KG1 (cell line): ENCODE measurements at places on chromosomes 4 and X.

GRCh38 chrX:72020204-72020603 lies 109.6 kb downstream of the NHSL2 start:
- DNase-seq = no peak

DNA sequence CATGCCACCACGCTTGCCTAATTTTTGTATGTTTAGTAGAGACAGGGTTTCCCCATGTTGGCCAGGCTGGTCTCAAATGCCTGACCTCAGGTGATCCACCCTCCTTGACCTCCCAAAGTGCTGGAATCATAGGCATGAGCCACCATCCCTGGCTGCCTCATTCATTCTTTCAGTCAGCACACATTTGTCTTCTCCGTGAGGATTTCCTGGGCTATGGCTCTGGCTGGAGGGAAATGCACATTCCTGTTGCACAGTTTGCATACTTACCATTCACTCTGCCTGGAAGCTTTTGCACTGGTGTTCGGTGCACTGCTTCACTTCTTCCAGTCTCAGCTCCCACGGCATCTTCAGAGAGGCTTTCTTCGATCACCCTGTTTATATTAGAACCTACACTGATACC lies 267.8 kb downstream of the STIM2 start:
- no peak for DNase-seq

GRCh38 chr4:88216395-88216794 lies 58.0 kb upstream of the ABCG2 start:
- no peak for DNase-seq

DNA sequence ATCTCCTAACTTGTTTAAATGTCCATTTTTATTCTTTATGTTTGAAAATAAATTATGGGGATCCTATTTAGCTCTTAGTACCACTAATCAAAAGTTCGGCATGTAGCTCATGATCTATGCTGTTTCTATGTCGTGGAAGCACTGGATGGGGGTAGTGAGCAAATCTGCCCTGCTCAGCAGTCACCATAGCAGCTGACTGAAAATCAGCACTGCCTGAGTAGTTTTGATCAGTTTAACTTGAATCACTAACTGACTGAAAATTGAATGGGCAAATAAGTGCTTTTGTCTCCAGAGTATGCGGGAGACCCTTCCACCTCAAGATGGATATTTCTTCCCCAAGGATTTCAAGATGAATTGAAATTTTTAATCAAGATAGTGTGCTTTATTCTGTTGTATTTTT lies 27.6 kb downstream of the NUDT6 start:
- DNase-seq = no peak

GRCh38 chr4:139834226-139834662 lies 168.6 kb downstream of the MGST2 start:
- no peak for DNase-seq
